ENCODE measurements at places on chromosomes 1 and 21. TPM values are rescaled to one million over a fixed set of nuclear protein-coding genes. Genes with fewer than 3 reads are reported as not detected.

B3GALT2 gene
- total RNA-seq = 0.20 TPM

HLCS gene
- total RNA-seq = 75.4 TPM

RHBDL2 gene
- total RNA-seq = 22.5 TPM

MYBPH gene
- not detected for total RNA-seq

DIO1 gene
- not detected for total RNA-seq

All from transverse colon (tissue), 4 donors.